ENCODE measurements at places on chromosomes 13 and 19.

DNA sequence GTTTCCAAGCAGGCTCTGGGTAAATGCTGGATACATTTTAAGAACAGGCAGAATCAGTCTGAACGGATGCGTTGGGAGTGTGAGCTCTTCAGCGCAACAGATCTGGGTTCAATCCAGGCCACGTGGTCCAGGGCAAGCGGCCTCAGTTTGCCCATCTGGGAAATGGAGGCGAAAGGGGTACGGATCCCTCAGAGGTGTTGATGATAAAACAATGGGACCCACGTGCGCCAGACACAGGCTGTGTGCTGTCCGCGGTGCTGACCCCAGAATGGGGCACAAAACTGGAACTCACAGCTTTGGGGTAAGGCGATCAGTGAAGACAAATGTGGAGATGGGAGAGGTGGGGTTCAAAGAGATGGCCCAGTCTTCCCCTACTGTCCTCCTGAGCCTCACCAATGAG, 13.1 kb upstream of the PDE4C start:
- DNase-seq = no peak

DNA sequence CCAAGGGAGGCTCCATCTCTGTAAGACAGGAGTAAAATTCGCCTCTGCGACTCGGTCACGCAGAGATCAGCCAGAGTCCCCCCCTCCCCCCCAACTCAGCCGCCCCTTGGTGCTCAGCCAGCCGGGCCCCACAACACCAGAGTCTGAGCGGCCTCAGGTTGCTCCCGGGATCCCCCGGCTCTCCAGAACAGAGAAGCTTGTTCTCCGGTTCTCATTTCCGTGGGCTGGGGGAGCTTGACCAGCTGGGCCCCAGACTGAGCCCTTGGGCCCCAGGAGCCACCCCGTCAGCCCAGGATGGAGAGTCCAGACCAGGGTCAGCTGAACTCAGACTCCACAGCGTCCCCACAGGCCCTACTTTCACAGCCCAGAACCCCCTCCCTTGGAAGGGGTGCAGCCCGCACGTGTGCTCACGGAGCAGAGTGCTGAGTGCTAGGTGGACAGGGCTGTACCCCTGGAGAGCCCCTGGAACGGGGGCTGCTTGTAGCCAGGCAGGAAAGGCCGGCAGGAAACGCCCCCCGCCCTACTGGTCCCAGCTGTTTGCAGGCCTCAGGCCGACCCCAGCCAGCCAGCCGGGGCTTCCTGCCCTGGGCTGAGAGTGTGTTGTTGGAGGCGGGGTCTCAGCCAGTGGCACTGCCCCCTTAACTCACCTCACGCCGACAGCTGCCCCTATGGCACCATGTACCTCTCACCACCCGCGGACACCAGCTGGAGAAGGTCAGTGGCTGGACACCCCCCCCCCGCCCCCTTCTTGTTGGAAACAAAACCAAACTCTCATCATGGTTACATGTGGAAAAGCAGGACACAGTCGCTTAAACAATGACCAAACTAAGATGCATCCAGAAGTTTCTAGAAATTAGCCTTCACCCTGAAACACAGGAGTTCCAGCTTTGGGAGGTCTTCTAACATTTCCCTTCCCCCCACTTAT, 44.4 kb downstream of the COMP start:
- no peak for DNase-seq

DNA sequence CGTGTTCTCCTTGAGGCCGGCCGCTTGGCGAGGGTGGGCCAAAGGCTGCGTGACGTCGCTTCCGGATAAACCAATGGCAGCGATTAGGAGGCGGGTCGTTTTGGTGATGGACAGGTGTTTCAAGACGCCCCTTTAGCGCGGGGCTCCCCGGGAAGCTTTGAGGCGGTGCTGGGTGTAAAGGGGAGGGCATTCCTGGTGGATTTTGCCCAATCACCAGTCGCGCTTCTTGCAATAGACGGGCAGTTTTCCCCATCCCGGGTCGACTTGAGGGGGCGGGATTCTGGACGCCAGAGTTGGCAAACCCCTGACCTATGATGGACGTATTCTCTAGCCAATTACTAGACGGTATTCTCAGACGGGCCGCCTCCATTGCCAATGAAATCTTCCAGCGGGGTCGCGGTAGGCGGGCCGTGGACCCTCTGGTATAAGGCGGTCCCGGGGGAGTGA, 264 bp upstream of the PRMT1 start:
- peak; percentile 100 for DNase-seq

GRCh38 chr13:109782823-109783431, 3.5 kb downstream of the IRS2 start:
- no peak for DNase-seq

DNA sequence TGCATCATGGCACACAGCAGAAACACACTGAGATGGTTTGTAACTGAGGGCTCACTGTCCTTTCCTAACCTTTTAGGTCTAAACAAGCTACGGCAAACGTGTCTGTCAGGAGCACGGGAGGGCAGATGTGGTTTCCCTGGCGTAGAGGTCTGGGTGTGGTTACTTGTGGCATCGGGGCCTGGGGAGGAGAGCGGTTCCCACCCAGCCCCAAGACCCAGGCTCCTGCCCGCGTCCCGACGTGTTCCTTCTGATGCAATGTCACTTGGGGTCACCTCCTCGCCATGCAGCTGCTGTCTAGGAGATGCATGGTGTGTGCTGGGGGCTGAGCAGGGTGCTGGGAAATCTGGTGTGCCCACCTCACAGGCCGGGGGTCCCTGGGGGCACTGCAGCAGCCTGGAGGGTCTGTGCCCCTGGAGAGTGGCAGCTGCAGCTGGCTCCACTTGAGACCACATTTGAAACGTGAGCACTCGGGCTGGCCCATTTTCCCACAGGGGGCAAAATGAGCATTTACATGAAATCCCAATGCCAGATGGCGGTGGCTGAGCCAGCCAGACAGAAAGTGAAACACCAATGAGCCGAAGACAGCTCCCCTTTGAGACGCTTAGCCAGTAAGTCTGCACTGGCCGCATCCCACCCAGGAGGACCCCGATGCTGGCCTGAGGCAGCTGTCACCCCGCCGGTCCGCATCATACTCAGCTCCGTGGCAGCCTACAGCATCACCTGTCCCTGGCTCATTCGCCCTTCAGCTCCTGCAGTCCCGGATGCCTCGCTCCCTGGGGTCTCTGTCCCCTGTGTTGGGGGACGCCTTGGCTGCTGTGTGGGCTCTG, 22.3 kb upstream of the MYDGF start:
- DNase-seq = no peak

DNA sequence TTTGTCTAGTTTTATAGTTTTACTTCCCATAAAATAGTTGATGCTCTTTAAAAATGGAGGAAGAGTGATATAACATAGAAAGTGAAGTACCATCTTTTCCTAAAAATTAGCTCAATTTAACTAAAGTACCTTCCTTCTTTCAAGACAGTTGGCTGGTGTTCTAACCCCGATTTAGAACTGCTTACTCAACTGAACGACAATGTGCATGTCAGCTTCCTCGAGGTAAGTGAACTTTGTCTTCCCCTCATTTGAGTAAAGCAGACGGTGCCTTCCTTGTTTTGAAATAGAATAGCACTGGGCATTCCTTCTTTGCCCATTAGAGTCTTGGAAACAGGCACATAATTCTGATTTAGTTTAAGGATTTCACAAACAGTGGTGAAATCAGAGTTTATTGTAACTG, 1519.2 kb downstream of the EFNB2 start:
- no peak for DNase-seq

DNA sequence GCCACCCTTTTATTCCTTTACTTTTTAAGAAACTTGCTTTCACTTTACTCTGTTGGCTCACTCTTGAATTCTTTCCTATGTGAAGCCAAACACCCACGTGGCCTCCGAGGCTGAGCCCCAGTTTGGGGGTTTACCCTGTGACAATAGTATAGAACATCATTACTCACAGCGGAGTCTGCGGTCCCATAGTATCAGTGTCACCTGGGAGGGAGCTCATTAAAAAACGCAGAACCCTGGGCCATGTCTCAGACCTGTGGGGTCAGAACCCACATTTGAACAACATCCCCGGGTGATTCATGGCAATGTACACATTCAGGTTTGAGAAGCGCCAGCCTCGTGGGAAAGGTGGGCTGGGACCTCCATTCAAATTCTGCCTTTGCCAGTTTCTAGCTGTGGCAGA, 36.0 kb upstream of the UBL3 start:
- DNase-seq = no peak

DNA sequence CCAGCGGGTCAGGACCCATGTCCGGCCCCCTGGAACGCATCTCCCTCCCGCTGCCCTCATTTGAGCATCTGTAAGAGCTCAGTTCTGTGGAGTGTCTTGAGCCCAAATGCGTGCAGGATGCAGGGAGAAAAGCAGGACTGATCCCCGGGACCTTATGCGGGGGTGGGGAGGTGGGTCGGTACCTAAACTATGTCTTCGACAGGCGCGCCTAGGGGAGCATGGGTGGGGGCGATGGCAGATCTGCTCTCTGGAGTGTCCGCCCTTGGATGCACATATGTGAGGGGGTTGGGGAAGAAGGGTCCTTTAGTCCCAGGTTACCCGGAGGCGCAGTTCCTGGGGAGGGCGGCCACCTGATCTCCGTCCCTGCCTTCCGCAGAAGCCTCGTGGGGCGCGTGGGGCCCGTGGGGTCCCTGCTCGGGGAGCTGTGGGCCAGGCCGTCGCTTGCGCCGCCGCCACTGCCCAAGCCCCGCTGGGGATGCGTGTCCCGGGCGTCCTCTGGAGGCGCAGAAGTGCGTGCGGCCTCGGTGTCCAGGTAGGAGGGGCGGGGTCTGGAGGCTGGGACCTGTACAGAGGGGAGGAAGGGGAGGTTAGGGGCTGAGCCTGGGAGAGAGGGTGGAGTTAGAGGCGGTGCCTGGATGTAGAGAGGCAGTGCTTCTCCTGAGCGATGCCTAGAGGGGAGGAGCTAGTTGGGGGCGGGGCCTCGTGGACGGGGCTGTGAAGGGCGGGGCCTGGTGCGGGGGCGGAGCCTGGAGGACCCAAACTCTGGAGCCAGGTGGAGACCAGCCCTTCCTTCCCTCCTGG, 2.9 kb downstream of the CILP2 start:
- peak; percentile 28 for DNase-seq

GRCh38 chr13:25169356-25169755, 2.7 kb downstream of the AMER2 start:
- no peak for DNase-seq

DNA sequence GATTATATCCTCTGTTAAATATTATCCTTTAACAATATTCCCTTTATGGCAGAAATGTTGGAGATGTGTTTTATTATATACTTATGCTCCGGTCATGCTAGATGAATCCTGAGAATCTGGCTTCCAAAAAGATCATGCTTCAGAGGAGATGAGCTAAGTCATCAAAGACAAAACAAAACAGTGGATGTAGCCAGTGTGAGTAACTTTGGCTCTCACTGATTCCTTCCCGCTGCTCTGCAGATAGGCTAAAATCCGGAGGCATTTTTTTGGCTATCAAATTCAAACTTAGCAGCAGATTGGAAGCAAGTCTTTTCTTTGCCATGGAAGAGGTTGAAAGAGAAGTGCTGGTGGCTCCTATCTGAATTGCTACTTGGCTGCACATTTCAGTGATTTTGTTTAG, 295.9 kb downstream of the GPC6 start:
- no peak for DNase-seq

- DNase-seq = no peak
Measured at GRCh38 chr19:1369214-1369805, 14.4 kb upstream of the NDUFS7 start.

Measured in mucosa of gallbladder (tissue), 1 donor.